RWPE1 (cell line): ENCODE measurements at places on chromosomes 7 and 10.

- no peak for DNase-seq
Observed at GRCh38 chr10:48199580-48200377, 74.7 kb downstream of the FRMPD2 start.

DNA sequence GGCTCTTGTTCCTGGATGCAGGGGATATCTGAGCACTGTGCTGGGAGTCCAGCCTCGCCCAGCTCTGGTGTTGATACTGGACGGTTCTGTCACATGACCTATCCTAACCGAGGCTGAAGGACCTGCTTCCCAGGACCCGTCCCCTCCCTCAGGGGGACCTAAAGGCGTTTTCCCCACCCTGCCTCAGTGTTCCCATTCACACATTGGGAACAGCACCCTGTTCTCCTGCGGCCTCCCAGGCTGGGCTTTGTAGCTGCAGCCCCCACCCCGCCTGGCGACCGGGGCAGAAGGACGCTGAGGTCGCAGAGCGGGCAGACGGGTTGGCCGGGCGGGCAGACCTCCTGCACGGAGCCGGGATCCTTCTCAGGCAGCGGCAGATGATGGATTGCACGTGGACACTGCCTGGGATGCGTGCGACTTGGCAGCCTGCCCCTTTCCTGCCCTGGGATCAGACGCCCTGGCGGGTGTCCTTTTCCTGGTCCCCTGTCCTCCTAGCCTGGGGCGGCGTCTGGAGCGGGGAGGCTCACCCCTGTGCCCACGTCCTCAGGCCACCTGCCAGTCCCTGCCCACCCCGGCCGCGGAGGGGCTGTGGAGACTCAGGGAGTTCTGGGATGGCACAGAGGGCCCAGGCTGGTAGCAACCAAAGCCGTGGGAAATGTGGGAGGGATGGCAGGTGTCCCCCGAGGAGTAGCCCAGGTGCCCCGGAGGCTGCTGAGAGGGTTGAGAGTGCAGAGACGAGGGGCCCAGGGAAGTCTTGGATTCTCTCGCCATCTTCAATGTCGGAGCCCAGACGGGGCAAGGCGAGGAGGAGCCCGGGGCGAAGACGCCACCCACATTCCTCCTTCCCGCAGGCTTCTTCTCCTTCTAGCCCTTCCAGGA, 17.2 kb upstream of the PSMG3 start:
- no peak for DNase-seq

DNA sequence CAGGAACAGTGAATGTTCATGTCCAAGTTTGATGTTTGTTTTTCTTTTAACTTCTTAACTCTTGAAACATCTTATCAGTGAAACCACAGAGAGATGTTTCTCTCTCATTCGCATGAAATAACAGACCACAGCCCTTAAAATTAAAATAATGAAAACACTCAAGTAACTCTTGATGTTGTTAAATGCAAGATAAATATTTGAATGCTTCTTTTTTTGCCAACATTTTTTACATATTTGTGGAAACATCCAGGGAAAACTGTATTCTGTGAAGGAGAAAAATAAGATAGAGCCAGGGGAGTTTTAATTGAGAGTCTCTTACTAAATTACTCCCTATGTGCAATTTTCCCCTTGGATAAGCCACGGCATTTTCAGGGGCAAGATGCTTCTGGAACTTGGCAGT, 361.8 kb upstream of the MGMT start:
- no peak for DNase-seq

- DNase-seq = no peak
Observed at GRCh38 chr10:101775273-101776160, at the start of gene FGF8. Gene FGF8 (minus strand): TSS chr10:101776114. CDS start chr10:101775900, 214 bp downstream.

- DNase-seq = no peak
Observed at GRCh38 chr7:116782177-116782711, 80.1 kb upstream of the CAPZA2 start.

DNA sequence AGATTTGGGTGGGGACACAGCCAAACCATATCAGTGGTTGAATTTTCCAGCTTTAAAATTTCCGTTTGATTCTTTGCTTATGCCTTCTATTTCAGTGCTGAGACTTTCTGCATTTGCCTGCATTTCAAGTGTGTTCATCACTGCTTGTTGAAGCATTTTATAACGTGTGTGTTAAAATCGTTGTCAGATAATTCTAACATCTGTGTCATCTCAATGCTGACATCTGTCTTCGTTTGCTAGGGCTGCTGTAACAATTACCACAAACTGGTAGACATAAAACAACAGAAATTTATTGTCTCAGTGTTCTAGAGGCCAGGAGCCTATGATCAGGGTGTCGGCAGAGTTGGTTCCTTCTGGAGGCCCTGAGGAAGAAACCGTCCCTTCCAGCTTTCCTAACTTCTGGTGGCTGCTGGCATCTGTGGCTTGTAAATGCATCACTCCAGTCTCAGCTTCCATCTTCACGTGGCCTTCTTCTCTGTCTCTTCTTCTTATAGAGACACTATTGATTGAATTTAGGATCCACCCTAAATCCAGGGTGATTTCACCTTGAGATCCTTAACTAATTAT, 71.1 kb upstream of the SDK1 start:
- no peak for DNase-seq

DNA sequence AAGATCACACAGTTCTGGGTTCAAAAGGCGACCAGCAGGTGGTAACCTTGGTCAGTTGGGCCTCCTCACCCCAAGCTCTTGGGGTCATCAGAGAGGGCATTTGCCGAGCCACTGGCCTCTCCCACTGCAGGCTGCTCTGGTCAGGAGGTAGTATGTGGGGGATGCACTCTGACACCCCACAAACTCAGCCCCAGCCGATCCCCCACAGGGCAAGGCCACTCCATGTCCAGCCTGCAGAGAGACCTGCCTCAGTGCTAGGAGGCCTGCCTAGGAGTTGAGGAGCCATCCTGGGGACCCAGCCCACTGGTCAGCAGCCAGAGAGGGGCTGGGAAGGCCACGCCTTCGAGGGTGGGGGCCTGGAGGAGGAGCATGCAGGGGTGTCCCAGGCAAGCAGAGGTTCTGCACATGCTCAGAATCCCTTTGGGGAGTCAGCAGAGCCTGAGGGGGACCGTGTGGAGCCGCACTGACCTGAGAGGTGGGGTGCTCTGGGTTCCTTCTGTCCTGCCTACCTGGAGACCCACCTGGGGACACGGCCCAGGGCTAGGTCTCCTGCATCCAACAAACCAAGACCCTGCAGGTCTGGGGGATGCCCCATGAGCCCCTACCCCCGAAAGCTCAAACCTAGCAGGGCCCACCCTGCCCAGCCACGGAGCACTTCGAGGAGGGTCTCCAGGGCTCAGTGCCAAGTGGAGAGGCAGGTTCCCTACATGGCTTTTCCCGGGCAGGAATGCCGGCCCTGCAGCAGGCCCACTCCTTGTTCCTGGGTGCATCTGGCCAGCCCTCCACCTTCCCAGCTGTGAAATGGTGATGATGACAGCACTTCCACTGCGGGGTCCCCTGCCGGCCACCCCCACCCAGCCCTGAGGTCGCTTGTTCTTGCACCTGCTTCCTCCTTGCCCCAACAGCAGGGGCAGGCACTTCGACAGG, 58.5 kb downstream of the RASGEF1A start:
- no peak for DNase-seq

DNA sequence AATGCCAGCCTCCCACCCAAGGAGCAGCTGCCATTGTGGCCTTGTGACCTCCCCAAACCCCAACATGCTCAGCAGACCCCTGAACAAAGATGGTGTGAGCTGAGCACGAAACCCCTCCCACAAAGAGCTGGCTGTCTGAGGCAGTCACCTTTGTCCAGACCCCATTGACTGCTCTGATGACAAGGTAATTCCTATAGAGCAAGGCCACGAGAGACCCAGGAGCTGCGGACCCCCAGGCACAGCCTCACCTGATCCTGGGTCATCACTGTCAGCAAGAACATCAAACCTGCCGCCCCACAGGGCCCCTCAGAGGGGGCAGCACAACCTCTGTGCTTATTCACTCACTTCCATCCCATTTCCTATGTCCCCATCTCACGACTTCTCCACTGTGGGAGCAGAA, 102.6 kb downstream of the CPXM2 start:
- DNase-seq = no peak

- DNase-seq = no peak
Observed at GRCh38 chr7:109864230-109864629, 1226.7 kb upstream of the LRRN3 start.

- no peak for DNase-seq
Observed at GRCh38 chr7:154644366-154644765, 358.6 kb downstream of the PAXIP1 start.
